NCI-H2029 treated with DMSO at 0.1 percent for 48 hours (cell line): ENCODE measurements at places on chromosomes 13 and 19.

DNA sequence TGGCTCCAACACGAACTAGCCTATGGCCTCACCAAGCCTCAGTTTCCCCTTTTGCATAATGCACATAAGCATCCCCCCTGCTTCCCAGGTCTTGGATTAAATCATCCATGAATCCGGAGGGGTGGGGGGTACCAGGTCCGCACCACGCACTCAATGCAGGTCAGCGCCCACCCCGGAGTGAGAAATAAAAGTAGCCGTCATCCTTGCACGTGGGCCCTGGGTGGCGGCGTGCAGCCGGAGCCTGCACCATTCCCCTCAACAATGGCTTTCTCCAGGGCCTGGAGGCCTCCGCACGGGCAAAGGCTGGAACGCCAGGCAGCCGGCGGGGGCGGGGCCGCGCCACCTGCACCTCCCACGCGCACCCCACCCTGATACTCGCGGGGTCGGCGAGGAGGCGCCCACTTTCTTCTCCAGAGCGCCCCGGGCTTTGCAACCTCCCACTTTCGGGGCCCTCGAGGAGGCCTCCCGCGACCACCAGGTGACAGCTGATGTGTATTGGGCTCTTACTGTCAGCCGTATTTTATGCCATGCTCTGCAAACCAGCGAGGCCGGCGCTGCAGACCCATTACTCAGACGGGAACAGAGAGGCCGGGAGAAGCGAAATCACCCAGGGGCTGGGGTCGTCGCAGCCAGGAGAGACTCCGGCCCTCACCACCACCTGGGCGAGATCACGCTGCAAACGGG lies 767 bp upstream of the GADD45B start:
- no peak for DNase-seq

DNA sequence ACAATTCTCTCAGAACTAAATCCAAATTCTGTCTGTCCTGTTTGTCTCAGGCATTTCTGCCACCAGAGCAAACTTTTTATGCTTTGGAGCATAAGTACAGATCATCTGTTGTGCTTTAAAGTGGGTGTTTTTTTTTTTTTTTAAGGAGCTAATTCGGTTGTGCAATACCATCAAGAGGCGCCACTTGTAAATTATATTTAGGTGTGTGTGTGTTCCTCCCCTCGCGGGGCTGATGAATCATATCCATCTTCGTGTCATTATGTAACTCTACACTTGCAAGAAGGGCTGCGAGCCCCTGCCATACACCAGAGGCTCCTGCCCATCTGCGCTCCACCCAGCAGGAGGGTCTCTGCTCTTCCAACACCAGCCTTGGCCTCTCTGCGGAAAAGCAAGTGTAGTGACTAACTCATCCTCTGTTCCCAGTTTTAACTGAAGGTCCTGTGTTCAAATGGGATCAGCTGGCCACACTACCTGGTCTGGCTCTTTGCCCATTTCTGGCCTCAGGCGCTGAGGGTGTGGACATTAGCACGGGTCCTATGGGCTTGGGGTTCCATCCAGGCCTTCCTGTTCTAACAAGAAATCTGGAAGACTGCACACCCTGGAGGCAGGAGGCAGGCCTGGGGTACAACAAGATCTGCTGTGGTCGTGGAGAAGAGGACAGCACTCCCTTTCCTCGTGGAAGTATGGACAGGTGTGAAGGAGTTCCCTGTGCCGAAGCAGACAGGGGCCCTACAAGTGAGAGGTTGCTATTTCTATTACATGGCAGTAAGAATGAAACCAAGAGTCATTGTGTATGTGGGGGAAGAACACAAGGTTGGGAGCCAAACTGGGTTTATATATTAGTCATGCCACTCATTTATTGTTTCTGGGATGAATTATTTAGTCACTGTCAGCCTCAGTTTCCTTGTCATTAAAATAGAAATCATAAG lies 96.1 kb upstream of the MBNL2 start:
- DNase-seq: no peak

DNA sequence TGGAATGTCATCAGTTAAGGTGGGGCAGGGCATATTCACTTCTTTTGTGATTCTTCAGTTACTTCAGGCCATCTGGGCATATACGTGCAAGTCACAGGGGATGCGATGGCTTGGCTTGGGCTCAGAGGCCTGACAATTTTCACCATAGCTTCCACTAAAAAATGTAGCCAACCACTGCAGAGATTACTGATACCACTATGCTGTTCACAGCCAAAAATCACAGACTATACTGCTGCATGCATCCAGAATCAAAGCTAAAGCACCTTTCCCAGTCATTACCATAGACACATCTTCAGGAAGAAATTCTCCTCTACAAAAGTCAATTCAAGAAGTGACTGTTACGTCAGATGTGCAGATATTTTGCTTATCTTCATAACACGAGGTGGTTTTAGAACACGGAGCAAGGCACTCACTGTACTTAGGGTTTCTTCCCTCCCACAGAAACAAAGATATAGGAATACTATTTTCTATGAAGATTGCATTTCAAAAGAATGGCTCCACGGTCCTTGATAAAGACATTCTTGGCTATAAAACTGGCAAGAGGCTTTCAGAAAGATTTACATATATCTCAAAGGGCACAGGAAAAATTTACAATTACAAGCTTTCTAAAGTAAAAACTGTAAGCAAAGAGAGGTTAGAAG lies 1556.6 kb upstream of the PRR20A start:
- DNase-seq: no peak

- DNase-seq: no peak
Measured at GRCh38 chr13:57633950-57634838, 2.6 kb downstream of the PCDH17 start.

DNA sequence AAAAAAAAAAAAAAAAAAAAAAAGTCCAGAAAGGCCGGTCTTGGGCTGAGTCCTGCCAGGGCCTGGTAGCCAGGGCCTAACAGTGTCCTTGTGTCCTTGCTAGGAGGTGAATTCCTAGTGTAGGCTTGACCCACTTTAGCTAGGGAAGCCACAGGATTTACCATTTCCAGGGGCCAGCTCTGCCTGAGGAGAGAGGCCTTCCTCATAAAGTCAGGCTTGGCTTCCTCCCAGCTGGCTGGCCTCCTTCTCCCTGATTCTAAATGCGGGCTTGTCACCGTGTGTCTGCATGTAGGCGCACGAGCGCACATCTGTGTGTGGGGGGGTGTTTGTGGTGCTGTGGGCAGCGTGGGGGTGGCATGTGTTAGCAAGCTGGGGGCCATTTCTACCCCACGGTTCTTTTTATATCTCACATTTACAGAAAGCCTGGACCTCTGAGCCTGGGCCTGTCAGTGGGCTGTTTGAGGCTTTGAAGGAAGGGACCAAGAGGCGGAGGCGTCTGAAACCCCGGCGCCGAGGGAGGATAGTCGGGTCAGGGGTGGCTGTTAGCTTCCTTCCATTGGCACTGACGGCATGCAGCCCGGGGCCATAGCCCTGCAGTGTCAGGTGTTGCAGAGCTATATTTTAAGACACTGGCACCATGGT lies 31.7 kb downstream of the IER2 start:
- no peak for DNase-seq

GRCh38 chr13:57918913-57919312 lies 287.4 kb downstream of the PCDH17 start:
- DNase-seq: no peak

- DNase-seq: no peak
Measured at GRCh38 chr13:96781141-96781540, 213.1 kb downstream of the OXGR1 start.

DNA sequence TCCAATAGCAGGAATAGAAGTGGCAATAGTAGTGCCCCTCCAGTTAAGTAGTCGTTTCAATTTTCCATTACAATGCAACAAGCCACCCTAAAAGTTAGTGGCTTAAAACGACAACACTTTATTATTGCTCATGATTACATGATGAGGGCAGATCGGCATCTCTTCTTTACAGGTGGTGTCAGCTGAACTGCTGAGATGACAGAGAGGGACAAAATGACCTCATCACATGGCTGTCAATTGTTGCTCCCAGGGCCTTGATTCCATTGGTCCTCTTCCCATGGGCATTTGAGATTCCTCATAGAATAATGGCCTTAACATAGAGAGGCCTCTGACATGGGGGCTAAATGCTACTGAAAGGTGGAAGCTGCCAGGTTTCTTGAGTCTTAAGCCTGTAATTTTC lies 679.8 kb upstream of the KLHL1 start:
- no peak for DNase-seq

GRCh38 chr13:40598569-40598968 lies 67.9 kb downstream of the FOXO1 start:
- DNase-seq: no peak

GRCh38 chr13:29844441-29844840 lies 6.0 kb downstream of the UBL3 start:
- no peak for DNase-seq

GRCh38 chr19:4369888-4370260 lies 26.5 kb downstream of the MPND start:
- DNase-seq: no peak

GRCh38 chr13:27621116-27621365 lies 651 bp upstream of the POLR1D start:
- no peak for DNase-seq

- no peak for DNase-seq
Measured at GRCh38 chr19:18683958-18684641, 620 bp downstream of the CRTC1 start.

DNA sequence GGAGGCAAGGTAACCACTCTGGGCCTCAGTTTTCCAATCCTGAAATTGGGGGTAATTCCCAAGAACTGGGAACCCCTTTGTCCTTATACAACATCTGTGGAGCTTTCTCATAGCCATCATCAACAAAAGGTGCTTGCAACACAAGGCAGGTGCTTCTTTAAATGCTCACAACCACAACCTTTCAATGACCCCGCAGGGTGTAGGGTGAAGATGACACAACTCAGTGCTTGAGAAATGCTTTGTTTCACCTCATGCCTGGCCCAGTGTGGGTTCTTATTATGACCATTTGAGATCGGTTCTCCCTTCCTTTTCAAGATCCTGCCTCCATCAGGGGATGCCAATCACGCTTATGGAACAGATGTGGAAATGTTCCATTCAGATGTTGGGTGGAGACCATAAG lies 8.4 kb downstream of the WIZ start:
- DNase-seq: no peak

GRCh38 chr13:20475927-20476691 lies 49.5 kb downstream of the CRYL1 start:
- DNase-seq: no peak

GRCh38 chr19:12727745-12728433 lies 4.2 kb upstream of the TNPO2 start:
- DNase-seq: no peak

GRCh38 chr13:72585254-72585653 lies 142.2 kb downstream of the MZT1 start:
- DNase-seq: no peak

GRCh38 chr13:46206143-46206542 lies 5.6 kb upstream of the LRRC63 start:
- DNase-seq: no peak

GRCh38 chr19:41569481-41570150 lies 6.3 kb upstream of the CEACAM21 start:
- no peak for DNase-seq

- no peak for DNase-seq
Measured at GRCh38 chr13:102461302-102461701, 59.5 kb upstream of the FGF14 start.

DNA sequence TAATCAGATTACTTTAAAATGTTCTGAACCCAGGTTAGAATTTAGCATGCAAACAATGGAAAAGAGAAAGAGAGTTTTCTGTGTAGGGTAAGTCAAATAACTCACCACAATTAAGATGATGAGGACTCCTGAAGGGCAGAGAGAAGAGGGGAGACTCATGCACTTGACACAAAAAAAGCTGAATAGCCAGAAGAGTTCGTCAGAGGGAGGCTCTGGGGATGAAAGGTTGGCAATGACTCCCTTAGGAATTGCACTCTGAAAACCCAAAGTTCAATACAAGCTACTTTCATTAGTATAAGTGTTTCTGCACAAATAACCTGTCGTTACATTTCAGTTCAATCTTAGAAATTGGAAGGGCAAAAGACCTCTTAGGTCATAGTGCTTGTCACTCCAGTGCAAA lies 434.4 kb upstream of the PCDH9 start:
- DNase-seq: no peak

GRCh38 chr19:50324331-50324730 lies 4.8 kb downstream of the KCNC3 start:
- DNase-seq: no peak
